H7 (cell line): ENCODE measurements at places on chromosomes 5 and 9.

- DNase-seq = no peak
These were observed 637 bp upstream of the SMC5 start for GRCh38 chr9:70257991-70258691.

DNA sequence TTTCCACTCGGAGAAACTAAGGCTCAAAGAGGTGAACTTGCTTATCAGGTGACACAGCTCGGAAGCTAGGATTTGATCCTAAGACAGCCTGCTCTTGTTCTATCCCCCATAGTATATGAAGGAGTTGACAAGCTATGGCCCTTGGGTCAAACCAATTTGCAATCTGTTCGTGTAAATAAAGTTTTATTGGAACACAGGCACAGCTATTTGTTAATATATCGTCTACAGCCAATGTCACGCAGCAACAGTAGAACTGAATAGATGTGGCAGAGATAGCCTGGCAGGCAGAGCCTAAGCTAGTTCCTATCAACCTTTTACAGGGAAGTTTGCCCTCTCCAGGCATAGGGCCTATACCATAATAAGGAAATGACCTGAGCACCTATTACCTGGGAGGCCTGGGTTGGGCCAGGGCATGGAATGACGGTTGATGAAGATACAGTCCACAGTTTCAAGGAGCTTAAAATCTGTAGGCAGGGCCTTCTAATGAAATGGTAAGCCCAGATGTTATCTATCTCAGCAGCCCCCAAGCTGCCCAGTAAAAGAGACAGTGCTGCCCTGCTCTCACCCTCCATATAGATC is 179.0 kb downstream of the TTLL11 start:
- DNase-seq = no peak

- DNase-seq = peak; percentile 41
These were observed 66.1 kb upstream of the SPTLC1 start for GRCh38 chr9:92181296-92181695.

GRCh38 chr5:179780362-179780761 is 13.4 kb upstream of the LTC4S start:
- DNase-seq = no peak

DNA sequence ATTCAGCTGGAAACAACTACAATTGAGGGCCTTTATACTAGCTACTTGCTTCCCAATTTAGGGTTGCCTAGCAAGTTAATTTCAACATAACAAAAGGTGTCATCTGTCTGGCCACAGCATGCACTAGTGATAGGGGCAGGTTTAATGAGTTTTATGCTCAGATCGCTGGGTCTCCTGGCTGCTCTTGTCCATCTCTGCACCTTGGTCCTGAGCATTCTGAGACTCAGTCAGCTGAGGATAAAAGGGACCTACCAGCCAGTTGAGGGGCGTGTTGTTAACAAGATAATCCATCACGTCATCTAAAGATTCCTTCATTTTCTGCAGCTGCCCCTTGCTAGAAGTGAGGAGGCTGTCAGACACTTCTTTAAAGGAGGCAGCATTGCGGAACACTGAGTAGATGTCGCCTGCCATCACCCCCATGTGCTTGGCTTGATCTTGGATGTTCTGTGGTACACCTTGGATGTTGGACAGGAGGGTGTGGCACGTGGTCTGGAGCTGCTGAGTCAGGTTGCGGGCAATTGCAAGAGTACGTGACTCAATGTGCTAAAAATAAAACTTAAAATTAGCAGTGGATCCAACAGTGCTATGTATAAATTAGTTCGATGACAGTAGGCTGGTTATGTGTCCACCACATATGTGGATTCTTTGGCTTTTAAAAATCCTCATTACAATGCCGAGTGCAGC is 11.0 kb downstream of the PLIN2 start:
- DNase-seq = no peak

GRCh38 chr5:400282-401145 is 42.5 kb upstream of the EXOC3 start:
- DNase-seq = peak; percentile 50

DNA sequence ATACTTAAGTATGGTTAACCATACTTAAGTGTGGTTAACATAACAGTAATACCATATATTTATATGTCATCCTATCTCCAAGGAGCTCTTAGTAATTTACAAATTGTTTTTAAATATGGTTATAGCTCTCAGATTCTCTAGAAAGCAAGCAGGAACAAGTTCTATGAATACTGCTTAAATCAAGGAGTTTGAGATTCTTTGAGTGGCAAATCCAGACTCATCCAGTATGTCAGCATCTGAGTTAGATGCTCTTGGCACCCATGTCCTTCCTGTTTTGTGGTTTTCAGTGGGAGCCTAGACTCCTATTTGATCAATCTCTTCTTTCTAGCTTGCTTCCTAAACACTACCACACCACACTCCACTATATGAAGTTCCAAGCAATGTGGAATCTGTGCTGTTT is 114.7 kb upstream of the GDNF start:
- DNase-seq = no peak

GRCh38 chr5:40780199-40780598 is 18.0 kb downstream of the PRKAA1 start:
- DNase-seq = no peak

GRCh38 chr5:169581580-169582227 is 1.9 kb upstream of the SPDL1 start:
- peak; percentile 27 for DNase-seq

DNA sequence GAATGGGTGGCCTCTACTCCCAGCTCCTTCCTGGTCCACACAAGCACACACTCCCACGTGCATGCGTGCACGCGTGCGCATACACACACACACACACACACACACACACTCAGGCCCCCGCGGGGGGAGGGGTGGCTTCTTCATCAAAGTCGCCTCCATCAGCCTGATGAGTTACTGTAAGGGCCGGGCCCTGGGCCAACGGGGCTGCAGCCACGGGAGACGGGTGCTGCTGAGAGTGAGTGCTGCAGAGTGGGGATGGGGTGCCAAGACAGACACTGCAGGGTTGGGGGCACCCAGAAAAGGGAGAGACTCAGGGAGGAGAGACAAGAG is 18.1 kb downstream of the CNTFR start:
- DNase-seq = no peak

GRCh38 chr5:6342689-6343315 is 35.5 kb downstream of the MED10 start:
- DNase-seq = no peak

GRCh38 chr5:16735101-16736060 is 118.6 kb upstream of the RETREG1 start:
- no peak for DNase-seq
